ENCODE measurements at places on chromosomes 6 and 20. TPM values are rescaled to one million over a fixed set of nuclear protein-coding genes. Genes with fewer than 3 reads are reported as not detected.

GRCh38 chr20:54132612-54133433 lies 41.0 kb downstream of the CYP24A1 start:
- DNase-seq: no peak
- H3K36me3 ChIP-seq: no peaks in the 10 kb centered on the region
- no peak overlapping the region for H3K4me3 ChIP-seq
- no peak overlapping the region for H3K27ac ChIP-seq
- H3K27me3 ChIP-seq: no peaks in the 10 kb centered on the region
- no peaks in the 10 kb centered on the region for H3K4me1 ChIP-seq

The TSBP1 gene
- total RNA-seq: not detected

- peaks cover 9% of the 10 kb centered on the region for H3K27me3 ChIP-seq
- no peak overlapping the region for H3K4me3 ChIP-seq
- peaks cover 1% of the 10 kb centered on the region for H3K4me1 ChIP-seq
- DNase-seq: no peak
- no peaks in the 10 kb centered on the region for H3K36me3 ChIP-seq
Observed at GRCh38 chr6:169960521-169960885, 209.1 kb downstream of the ERMARD start.

The TFAP2B gene
- not detected for total RNA-seq

DNA sequence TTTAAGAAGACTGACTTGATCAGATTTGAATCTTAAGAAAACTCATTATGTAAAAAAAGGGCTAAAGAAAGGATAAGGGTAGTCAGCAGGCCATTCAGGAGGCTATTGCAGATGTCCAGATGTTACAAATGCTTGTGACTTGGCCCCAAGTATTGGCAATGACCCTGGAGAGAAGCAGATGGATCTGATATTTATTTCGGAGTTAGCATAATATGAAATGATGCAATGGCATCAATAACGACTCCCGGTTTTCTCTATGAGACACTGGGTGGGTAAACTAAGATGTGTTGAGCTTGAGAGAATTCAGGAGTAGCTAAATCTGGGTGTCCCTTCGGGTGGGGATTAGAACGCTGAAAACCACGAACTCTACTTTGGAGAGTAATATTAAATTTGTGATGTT lies 149.7 kb downstream of the LAMA2 start:
- no peak overlapping the region for H3K27ac ChIP-seq
- no peaks in the 10 kb centered on the region for H3K36me3 ChIP-seq
- no peaks in the 10 kb centered on the region for H3K4me1 ChIP-seq

The KIAA0408 gene
- 8.2 TPM for total RNA-seq

The TREM1 gene
- not detected for total RNA-seq

The SLC22A16 gene
- not detected for total RNA-seq

DNA sequence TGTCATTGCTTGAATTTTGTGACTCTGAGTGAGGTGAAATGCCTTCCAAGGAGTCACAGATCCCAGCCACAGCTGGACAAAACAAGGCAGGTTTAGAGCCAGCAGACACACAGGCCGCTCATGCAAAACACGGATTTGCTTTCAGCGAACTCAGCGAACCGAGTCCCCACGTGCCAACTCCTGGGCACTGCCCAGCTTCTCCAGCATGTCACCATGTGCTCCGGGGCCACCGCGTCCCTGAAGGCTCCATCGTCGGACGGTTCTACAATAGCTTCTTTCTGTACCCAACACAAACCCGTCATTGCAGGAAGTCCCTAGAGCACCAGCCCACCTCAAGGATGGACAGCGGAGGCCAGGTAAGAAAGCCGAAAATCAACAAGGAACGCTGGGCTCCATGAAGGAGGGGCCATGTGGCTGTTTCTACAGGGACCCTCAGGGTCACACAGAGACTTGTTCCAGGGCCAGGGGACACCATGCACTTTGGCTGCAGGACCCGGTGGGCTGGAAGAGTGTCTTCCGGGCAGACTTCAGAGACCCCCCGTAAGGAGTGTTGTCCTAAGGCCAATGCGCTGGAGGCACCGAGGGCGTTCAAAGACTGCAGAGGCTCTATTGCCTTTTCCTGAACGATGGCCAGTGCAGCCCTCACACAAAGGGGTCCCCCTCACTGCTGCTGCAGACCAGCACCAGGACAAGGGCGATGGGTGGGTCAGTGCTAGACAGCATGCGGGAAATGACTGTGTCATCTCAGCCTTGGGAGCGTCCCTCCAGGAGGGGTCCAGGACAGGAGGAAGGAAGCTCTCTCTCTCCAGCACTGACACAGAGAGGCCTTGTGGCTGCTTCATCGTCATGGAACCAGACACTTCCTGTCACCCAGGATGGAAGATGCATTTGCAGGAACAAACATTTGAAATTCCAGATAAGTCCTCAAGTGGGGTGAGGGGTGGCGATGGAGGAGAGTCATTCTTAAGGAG lies 19.8 kb downstream of the DACT2 start:
- no peaks in the 10 kb centered on the region for H3K4me1 ChIP-seq
- DNase-seq: no peak

DNA sequence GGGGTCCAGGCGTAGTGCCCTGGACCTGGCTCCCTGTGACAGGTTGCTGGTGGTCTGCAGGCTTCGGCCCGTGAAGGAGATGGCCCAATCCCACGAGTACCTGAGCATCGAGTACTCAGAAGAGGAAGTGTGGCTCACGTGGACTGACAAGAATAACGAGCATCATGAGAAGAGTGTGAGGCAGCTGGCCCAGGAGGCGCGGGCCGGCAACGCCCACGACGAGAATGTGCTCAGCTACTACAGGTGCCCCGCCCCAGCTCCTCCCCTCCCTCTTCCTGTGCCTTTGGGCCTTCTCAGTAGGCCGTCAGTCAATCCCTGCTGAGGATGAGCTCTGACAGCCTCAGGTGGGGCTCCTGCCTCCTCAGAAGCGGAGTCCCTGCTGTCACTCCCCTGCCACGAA lies 42.6 kb downstream of the UQCC2 start:
- peaks cover 13% of the 10 kb centered on the region for H3K4me1 ChIP-seq
- H3K4me3 ChIP-seq: no peak overlapping the region
- H3K36me3 ChIP-seq: peaks cover 30% of the 10 kb centered on the region
- H3K27ac ChIP-seq: no peak overlapping the region

- H3K4me3 ChIP-seq: no peak overlapping the region
- H3K27ac ChIP-seq: no peak overlapping the region
- H3K36me3 ChIP-seq: peaks cover 12% of the 10 kb centered on the region
- H3K4me1 ChIP-seq: peaks cover 12% of the 10 kb centered on the region
- DNase-seq: no peak
Observed at GRCh38 chr6:34589691-34590090, 33.6 kb upstream of the SPDEF start.

Data from activated CD4-positive, alpha-beta T cell treated with anti-CD3 and anti-CD28 coated beads, Interleukin-2, amount 10 ng/mL, durations not matched to agents 24 days and 14 days (primary cell).